ENCODE measurements at places on chromosomes 16 and 17. TPM values are rescaled to one million over a fixed set of nuclear protein-coding genes. Genes with fewer than 3 reads are reported as not detected.

DNA sequence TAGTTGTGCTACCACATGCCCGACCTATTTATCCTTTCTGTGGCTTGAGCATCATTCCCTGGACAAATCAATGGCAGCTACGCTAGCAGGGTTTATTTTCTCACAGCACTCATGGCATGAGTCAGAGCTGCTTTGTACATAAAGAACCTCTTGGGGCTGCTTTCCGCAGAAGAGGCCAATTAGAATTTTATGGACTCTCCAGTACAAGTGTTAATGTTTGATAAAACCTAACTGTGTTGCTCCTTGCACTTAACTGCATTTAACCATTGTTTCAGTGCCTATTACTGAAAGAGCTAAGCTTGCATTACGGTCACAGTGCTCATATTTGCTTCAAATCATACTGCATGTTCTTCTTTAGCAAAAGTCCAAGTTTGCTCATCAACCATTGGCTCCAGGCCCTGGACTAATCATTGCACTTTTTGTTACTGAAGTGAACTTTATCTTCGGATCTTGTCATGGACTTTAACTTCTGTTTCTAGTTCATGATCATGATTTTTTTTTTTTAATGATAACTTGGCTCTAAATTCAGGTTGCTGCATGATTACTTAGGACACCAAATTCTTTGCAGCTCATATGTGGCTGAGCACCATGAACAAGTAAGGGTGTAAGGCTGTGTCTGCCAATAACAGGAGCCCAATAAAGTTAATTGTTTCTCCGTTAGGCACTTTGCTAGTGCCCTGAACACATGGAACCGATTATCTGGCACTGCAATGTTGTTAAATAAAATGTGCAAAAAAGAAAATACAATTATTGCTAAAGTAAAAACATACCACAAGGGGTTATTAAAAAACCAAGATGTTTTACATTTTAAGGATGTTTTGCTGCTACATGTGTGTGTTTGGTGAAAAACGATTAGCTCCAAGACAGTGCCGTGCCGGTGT lies 492.2 kb downstream of the KCNJ2 start:
- DNase-seq = no peak

DNA sequence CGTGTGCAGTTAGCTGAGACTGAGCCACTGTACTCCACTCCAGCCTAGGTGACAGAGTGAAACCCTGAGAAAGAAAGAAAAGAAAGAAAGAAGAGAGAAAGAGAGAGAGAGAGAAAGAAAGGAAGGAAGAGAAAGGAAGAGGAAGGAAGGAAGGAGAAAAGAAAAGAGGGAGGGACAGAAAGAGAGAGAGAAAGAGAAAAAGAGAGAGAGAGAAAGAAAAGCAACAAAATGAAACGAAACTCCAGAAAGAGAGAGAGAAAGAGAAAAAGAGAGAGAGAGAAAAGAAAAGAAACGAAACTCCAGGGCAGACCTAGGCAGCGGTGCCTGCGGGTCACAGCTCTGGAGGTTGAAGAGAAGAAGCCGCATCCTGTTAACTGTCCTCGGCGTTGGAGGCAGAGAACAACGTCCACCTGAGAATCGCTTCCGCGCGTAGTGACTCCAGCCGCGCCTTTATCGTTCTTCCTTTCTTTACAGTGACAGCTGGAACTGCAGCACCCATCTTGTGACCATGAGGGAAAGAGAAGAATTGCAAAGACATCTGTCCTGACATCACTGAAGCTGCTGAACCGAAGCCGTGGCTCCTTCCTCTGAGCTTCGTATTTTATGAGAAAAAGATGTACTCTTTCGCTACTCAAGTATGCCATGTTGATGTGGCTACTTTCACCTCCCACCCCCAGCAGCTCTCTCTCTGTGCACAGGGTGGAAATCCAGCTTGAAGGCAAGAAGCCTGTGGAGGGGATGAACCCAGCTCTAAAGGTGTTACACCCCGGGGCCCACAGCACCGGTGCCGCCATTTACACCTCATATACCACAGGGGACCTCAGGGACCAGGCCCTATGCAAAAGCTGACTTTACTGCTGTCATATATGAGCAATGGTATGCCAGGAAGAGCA lies 56.9 kb upstream of the DOC2B start:
- DNase-seq = peak; percentile 25

DNA sequence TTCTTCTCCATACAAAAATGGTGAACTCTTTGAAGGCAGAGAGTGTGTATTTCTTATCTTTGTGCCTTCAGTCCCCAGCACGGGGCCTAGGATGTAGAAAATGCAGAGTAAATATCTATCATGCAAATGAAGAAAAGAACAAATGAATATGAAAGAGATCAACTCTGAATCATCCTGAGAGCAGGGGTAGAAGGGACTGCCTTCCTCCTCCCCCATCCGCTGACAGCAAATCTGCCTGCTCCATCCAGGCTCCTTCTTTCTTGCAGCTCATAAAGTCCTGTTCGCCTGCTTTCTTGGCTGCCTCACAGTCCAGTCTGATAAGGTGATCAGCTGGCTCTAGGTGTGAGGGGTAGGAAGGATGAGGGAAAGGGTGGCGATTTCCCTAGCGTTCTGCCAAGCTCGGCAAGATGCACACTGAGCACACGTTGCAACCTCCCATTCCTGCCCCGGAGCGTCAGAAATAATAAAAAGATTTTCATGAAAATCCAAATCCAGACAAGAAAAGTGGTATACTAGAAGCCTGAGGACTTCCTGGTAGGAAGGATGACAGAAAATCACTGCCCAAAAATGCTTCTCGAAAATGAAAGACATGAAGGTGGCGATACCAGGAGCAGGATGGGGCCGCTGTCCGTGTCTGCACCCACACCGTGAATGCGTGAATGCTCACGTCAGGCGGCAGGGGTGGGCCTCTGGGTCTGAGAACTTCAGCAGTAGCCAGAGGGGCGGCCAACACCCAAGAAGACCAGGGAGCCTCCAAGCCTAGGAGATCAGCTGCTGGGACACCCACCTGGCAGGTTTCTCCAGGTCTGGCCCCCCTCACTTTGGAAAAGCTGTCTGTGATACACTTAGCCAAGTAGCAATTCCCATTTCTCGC lies 67.1 kb downstream of the VPS53 start:
- DNase-seq = no peak

GRCh38 chr17:78526231-78527025 lies 50.8 kb downstream of the DNAH17 start:
- peak; percentile 86 for DNase-seq

DNA sequence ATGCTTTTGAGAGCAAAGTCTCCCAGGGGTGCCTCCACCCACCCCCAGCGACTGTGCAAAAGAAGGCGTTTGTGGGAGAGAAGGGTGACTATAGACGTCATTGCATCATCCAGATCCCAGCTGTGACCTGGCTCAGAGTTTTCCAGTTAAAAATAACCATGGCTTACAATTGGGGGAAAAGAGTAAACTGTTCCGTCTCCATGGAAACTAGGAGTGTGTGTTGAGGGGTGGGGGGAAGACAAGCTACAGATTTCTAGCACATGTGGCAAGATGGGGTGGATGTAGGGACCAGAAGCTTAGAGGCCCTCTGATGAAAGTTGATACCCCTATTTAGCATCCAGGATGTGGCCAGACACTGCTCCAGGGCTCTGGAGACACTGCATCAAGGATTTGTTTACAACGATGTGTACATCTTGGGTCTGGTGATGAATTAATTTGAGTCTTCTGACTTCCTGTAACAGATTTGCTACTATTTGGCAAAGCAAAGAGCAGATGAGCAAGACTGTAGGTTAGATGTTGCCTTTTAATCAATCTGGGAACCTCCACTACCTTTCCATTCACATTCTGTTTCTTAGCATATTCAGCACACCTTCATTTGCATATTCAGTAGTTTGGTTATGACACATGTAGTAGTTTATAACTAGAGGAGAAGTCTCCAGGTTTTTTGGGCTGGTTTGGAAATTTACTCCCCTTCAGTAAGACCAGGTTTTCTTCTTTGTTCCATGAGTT lies 6.2 kb upstream of the DUSP14 start:
- DNase-seq = no peak

- no peak for DNase-seq
These were observed 45.2 kb downstream of the MYH13 start for GRCh38 chr17:10327640-10328039.

DNA sequence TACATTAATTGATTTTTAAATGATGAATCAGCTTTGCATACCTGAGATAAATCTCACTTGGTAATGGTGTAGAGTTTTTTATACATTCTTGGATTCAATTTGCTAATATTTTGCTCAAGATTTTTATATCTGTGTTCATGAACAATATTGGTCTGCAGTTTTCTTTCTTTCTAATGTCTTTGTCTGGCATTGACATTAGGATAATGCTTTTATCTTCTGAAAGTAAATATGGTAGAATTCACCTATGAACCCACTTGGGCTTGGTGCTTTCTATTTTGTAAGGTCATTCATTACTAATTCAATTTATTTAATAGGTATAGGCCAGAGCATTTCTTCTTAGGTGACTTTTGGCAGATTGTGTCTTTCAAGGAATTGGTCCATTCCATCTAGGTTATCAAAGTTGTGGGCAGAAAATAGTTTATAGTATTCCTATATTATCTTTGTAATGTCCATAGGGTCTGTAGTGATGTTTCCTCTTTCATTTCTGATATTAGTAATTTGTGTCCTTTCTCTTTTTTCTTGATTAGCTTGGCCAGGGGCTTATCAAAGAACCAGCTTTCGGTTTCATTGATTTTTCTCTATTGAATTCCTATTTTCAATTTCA lies 45.6 kb downstream of the NACA2 start:
- DNase-seq = no peak

DNA sequence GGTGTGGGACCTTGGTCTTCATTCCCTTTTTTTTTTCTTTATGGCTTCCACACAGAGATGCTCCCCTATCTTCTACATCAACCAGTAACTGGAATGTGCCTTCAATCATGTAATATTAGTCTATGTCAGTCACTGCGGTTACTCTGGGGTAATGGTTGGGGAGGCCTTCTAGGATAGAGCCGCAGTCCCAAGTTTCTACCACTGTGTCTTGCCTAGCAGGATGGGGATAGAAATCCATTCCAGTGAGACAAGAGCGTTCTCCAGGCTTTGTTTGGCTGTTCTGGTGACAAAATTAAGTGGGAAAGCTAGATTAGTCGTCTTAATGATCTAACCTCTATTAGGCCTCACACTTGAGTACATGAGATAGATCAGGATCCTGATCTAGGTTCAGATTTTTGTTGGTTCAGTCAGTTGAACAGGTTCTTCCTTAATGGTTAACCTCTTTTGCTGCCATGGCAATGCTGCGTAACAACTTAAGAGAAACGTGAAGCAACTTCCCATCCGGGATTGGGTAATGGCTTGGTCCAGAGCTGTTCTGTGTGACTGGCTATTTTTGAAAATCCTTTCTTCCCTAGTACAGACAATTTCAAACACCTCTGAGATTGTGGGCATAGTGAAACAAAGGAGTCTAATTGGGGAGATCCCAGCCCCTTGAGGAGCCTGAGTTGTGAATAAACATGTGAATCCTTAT lies 8.7 kb downstream of the MSL1 start:
- DNase-seq = no peak

DNA sequence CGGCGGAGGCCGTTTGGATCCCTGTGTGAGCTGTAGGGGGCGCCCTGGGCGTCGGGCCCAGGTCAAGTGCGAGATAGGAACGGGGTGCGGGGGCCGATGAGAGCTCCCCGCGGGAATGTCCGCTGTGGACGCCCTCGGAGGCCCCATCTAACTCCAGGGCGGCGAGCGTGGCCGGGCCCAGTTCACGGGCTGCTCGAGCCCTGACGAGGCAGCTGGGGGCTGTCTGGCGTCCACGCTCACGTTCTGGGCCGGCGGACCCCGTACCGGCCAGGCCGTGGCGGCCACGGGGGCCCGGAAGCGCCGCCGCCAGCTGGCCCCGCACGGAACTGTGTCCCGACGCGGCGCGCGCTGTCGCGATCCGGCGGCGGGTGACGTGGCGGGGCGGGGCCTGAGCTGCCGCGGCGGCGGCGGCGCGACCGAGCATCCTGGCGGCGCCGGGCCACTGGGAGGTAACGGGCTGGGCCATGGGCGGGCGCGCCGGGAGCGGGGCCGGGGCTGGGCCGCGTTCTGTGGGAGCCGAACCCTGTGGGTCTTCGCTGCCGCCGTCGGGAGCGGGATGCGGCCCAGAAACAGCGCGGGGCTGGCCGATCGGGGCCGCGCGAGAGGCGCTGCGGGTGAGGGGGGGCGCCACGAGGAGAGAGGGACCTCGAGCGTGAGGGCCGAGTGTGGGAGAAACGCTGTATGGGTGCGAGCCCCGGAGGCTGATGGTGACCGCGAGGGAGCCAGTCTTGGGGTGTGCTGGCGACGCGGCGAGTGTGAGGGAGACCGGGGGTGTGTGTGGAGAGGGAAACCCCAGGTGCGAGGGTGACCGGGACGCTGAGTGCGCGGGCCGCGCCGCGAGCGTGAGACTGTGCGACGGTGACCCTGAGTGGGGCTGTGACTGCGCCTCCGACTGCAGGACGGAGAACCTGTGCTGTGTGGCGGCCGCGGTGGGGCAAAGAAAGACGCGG lies at the start of gene SLC7A6:
Gene SLC7A6 (plus strand): TSS at position 399 of the 950 bp plus-strand sequence. CDS start 10,201 bp downstream, outside the sequence.
- no peak for DNase-seq

DNA sequence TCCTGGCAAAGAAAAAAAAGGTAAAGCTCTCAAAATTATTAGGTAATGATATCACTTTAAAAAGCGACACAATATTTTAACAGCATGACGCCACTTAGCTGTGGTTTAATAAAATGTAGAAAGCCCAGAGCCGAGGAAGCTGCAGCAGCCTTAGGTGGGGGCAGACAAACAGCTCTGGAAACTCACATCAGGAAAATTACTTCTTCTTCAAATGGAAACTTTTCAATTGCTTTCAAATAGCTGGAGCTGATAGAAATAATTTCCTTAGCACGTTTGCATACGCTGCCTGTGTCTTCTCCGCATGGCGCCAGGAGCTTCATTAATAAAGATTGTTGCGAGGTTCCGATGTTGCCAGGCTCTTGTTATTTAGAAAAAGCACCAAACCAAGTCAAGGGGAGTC lies 835.3 kb upstream of the EEF2KMT start:
- DNase-seq = no peak

DNA sequence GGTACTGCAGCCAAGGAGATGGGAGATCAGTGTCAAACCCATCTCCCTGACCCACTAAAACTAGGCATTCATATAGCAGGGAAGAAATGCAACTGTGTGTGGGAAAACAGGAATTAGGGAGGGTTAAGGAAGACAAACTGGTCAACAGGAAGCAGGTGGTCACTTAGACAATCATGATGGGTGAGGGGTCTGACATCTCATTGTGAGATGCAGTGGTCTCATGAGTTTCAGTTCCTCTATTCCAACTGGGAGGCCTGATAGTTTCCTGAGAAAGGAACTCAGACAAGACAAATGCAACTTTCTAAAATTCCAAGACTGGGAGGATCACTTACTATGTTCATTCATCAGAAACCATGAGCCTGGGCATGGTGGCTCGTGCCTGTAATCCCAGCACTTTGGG lies 361.4 kb upstream of the C16orf82 start:
- DNase-seq = no peak

DNA sequence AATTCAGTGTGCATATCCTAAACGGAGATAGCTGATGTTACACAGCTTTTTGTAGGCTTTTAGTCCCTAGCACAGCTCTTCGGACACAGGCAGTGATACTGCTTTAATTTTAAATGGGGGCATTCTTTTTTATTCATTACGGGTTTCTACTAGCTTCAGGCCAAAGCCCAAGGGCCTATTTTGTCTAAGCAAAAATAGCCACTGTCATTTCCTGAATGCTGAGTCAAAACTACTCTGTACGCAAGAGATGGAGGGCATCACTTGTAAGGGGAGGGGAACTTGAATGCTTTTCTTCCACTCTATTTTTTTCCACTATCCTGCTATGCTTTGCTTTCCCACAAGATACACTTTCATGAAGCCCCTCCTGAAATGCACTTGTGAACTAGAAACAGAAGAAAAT lies 360.7 kb downstream of the PMP22 start:
- no peak for DNase-seq

GRCh38 chr17:82320956-82321927 lies 3.8 kb upstream of the CD7 start:
- DNase-seq = no peak

AKTIP gene
- total RNA-seq = 36.1 TPM

FOXJ1 gene
- 0.12 TPM for total RNA-seq

NPIPB6 gene
- total RNA-seq = 3.4 TPM

SULT1A2 gene
- not detected for total RNA-seq

KDM6B gene
- total RNA-seq = 36.6 TPM

All from chondrocyte (in vitro differentiated cells).